GM23248 (cell line): ENCODE measurements at places on chromosomes 1 and 21. TPM values are rescaled to one million over a fixed set of nuclear protein-coding genes. Genes with fewer than 3 reads are reported as not detected.

Gene FAM72B
- 0.51 and 1.9 TPM in 2 replicates for total RNA-seq

Gene FCRL5
- not detected in 2 replicates for total RNA-seq

Gene RAB25
- not detected in 2 replicates for total RNA-seq

Gene IL23R
- not detected in 2 replicates for total RNA-seq

DNA sequence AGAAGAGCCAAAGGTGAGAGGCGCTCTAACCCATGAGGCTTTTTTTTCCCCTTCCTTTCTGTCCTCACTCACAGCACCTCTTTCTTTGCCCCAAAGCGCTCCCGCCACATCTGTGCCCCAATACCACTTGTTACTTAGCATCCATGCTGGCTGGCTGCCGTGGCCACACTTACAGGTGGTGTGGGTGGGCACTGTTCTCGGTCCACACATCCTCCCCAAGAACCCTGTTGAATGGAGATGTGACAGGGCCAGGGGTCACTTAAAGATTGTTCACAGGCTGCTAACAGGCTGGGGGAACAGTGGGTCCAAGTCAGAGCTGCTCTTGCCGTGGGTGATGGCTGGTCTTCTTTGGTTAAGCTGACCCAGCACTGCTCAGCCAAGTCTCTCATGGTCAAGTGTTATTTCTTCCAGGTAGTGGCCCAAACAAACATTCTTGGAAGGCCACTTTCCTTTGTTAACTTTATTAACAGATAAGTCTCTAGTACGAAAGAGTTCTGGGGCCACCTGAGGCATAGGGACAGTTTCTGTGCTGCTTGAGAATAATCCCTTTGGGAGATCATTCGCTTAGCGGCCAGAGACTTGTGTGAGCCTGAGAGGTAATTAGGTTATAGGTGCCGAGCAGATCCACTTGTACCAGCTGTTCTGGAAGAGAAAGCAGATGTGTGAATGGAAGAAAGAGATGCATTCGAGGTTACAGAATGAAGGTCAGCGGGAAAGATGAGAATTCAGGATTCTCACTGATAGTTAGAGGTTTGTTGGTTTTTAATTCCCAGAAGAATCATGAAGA is 62.6 kb upstream of the IRF2BP2 start:
- no peak for DNase-seq

DNA sequence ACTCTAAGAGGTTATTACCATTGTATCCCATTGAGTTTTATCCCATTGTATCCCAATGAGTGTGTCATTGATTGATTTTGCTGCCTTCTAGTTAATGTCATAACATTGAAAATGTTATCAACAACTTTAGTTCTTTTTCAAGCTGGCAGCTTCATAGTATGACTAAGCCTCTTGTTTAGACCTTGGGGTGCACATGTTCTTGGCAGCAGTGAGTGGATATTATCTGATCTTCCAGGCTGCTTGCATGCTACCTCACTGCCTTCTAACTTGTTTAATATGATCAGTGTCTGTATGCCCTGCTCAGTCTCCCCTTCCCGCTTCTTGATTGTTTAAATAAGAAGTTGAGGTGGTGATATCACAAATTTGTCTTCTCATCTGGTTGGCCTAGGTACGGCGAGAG is 24.6 kb downstream of the NTPCR start:
- peak; percentile 48 for DNase-seq

- DNase-seq = no peak
Measured at GRCh38 chr1:38541223-38541622, 318.3 kb downstream of the RRAGC start.

GRCh38 chr1:17682400-17682799 is 72.7 kb upstream of the ACTL8 start:
- no peak for DNase-seq

GRCh38 chr1:61158591-61158990 is 76.2 kb downstream of the NFIA start:
- DNase-seq = no peak

DNA sequence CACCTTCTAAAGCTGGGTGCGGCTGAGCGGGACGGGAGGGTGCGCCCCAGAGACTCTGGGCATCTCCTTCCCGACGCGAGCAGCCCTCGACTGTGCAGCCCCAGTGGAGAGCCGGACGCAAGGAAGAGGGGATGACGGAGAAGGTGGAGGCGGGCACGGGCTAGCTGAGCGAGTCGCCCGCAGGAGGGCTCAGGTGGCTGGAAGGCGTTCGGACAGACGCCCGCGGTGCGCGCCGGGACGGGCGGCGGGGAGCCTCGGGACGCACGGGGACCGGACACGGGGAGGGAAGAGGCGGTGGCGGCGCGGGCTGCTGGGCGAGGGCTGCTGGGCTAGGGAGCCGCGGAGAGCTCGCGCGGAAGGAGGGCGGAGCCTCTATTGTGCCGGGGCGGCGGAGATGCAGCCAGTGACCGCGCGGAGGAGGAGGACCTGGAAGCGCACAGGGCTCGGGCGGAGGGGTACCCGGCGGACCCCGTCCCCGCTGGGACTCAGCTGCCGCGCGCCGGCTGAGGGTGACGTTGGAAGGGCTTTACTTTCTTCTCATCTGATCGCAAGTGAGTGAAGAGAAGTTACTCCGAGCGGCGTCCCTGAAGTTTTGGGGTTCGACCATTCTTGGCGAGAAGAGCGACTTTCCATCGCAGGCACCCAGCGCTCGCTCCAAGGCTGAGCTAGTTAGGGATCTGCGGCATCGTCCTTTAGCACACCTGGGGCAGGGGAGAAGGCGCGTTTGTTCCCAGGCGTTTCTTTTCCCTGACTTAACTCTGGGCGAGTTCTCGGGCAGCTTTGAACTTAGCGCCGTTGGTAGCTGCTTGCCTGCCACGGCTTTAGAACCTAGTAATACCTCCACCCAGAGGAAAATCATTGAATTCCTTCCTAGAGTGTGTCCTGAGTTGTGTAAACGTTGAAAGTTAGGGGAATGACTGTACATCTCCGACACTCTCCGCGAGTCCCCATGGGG is at the start of gene OLFML2B:
Gene OLFML2B, minus strand, starts transcription at position 323 of the 955 bp plus-strand sequence. CDS start 439 bp downstream, outside the sequence.
- DNase-seq = peak; percentile 94

DNA sequence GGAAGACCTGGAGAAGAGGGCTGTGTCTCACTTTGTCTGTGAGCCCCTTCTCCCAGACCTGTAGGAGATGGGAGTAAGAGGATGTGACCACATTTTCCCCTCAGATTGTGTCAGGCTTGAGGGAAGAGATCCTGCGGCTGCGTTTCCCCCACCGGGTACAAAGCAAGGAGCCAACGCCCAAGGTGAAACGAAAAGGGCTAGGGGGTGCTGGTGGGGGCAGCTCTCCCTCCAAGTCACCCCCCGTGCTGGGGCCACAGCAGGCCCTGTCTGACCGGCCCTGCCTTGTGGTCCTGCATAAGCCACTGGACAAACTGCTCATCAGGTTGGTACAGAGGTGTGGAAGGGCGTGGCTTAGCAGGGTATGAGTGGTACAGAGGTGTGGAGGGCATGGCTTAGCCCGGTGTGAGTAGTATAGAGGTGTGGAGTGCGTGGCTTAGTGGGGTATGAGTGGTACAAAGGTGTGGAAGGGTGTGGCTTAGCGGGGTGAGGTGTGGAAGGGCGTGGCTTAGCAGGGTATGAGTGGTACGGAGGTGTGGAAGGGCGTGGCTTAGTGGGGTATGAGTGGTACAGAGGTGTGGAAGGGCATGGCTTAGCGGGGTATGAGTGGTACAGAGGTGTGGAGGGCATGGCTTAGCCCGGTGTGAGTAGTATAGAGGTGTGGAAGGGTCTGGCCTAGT is 30.6 kb downstream of the HYI start:
- DNase-seq = no peak

GRCh38 chr1:6835139-6835538 is 49.9 kb downstream of the CAMTA1 start:
- no peak for DNase-seq
